Foreskin keratinocyte (primary cell): ENCODE measurements at places on chromosomes 5 and 9. TPM values are rescaled to one million over a fixed set of nuclear protein-coding genes. Genes with fewer than 3 reads are reported as not detected.

Gene IRX2
- total RNA-seq, result 18.2 and 19.5 TPM in 2 replicates

- DNase-seq, result peak; percentile 79
These were observed 136.8 kb downstream of the C5orf15 start for GRCh38 chr5:133831491-133832224.

DNA sequence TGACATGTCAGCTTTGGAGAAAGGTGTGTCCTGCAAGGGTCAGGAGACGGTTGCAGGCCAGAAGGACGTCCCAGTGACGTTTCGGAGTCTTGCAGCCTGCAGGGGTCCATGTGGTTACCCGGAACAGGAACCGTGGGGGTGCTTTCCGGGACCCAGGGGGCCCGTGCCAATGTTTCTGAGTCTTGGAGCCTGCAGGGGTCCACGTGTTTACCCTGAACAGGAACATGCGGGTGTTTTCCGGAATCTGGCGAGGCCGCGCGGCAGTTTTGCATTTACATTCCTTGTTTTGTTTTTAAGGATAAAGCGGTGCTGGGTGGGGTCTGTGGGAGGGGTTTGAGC lies 30.6 kb downstream of the NKD2 start:
- no peak for DNase-seq

Gene TPPP
- 0.14 and 0.44 TPM in 2 replicates for total RNA-seq

Gene PITX1
- 0.56 and 0.99 TPM in 2 replicates for total RNA-seq

GRCh38 chr5:173236531-173237142 lies 1.6 kb upstream of the NKX2-5 start:
- no peak for DNase-seq

DNA sequence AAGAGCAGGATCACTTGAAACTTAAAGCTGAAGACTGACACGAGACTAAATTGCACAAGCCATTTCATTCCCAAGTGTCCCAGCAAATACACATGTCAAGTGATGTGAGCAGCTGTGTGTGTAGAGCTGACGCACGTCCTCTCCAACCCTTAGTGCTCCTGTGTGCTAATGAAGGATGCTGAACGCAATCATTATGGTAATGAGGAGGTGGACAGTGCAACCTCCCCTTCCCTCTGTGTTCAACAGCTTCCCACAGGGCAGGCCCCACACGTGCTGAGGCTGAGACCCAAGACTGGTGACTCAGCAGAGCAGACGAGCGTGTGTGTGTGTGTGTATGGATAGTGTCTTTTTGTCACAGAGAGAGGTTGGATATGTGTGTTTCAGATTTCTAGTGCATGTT lies 702.1 kb downstream of the SEMA5A start:
- no peak for DNase-seq

- no peak for DNase-seq
These were observed 180.9 kb downstream of the ZNF462 start for GRCh38 chr9:107043886-107044285.

GRCh38 chr5:68554571-68555279 lies 339.2 kb downstream of the PIK3R1 start:
- no peak for DNase-seq

Gene STKLD1
- total RNA-seq, result 0.24 and 0.49 TPM in 2 replicates

Gene BTNL8
- total RNA-seq, result not detected in 2 replicates

Gene BARHL1
- not detected in 2 replicates for total RNA-seq

DNA sequence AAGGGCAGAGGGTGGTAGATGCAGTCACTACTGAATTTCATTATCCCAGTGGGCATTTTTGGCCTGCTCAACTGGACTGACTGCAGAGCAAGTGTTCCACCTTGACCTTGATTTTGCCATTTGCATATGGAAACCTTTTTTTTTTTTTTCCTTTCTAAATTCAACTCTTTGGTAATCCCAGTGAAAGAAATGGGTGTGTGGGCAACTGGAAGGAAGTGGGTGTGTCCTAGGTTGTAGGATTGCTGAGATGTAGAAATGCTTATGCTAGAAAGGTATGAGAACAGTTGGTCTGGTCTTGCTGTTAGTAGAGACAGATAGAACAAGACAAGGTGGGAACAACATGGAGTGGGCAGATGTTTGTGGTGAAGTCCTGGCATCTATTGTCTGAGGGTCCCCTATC lies 7.8 kb upstream of the IL12B start:
- no peak for DNase-seq

DNA sequence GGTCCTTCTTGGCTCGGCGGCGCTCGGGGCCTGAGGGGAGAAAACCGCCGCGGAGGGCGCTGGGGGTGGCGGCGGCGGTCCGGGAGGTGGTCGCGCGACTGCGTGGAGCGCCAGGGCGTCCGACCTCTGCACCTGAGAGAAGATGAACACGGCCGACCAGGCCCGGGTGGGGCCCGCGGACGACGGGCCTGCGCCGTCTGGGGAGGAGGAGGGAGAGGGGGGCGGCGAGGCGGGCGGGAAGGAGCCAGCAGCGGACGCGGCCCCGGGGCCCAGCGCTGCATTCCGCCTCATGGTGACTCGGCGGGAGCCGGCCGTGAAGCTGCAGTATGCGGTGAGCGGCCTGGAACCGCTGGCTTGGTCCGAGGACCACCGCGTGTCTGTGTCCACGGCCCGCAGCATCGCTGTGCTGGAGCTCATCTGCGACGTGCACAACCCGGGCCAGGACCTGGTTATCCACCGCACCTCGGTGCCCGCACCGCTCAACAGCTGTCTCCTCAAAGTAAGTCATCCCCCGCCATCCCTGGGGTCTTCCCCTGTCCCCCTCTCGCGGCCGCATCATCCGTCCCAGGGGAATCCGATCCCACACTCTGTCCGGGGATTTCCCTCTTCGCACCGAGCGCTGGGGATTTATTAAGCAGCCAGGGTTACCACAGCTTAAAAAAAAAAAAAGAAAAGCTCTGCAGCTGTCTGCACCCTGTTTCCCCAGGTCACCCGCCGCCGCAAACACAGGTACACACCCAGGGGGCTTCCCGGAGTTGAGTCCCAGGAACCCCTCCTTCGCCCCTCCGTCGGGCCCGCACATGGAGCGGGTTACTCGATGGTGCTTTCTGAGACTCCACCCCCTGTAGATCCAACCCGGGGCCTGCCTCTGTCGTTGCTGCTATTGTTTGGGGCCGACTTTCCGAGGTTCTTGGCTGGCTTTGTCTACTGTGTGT lies at the start of gene GTF3C4:
Gene GTF3C4, plus strand, starts transcription at position 8 of the 935 bp plus-strand sequence. Its CDS starts 135 bp downstream, at position 143.
- no peak for DNase-seq

- no peak for DNase-seq
These were observed 17.3 kb downstream of the CMBL start for GRCh38 chr5:10290438-10290837.

- DNase-seq, result no peak
These were observed 35.4 kb downstream of the ELAVL2 start for GRCh38 chr9:23790351-23791260.

GRCh38 chr5:107551088-107551487 lies 119.6 kb downstream of the EFNA5 start:
- no peak for DNase-seq

DNA sequence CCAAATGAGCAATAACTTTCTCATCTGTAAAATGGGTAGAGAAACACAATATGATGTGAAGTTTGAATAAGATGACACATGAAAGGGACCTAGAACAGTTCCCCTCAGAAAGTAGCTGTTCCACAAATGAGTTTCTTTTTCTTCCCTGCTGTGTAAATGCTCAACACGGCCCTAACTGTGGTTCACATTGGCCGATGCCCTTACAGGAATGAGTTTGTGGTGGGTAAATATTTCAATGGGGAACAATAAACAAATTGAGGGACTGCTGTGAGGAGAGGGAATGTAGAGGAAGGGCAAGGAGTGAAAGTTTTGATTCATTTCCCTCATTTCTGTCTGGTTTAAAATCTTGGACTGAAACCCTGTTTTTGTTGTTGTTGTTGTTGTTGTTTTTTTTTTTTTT lies 12.8 kb downstream of the C6 start:
- no peak for DNase-seq

Gene TBC1D2
- 76.8 and 85.0 TPM in 2 replicates for total RNA-seq

- peak; percentile 69 for DNase-seq
These were observed 8.6 kb upstream of the PSAT1 start for GRCh38 chr9:78288214-78288892.

DNA sequence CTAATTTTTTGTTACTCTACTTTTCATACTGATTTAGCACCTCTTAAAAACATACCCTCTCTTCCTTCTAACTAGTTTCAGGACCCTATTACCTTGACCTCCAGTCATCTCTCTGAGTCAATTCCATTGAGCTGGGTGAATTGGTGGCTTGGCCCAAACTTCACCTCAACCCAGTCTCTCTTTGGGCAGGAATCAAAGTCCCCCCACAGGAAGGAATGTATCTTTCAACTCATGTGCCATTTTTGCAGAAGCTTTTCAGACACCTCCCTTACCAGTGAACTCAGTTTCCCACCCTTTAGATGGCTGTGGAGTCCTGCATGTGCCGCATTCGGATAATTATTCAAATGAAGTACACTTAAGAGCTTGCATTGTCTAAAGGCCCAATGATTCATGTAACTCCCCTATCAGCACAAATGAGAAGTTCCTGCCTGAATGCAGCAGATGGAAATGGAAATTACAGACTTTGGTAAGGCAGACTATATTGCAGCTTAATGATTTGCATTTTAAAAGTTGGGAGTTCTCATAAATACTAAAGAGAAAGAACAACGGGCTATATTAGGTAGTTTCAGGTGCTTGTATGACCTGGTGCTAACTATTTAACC lies 693.5 kb downstream of the PTPRD start:
- DNase-seq, result no peak

DNA sequence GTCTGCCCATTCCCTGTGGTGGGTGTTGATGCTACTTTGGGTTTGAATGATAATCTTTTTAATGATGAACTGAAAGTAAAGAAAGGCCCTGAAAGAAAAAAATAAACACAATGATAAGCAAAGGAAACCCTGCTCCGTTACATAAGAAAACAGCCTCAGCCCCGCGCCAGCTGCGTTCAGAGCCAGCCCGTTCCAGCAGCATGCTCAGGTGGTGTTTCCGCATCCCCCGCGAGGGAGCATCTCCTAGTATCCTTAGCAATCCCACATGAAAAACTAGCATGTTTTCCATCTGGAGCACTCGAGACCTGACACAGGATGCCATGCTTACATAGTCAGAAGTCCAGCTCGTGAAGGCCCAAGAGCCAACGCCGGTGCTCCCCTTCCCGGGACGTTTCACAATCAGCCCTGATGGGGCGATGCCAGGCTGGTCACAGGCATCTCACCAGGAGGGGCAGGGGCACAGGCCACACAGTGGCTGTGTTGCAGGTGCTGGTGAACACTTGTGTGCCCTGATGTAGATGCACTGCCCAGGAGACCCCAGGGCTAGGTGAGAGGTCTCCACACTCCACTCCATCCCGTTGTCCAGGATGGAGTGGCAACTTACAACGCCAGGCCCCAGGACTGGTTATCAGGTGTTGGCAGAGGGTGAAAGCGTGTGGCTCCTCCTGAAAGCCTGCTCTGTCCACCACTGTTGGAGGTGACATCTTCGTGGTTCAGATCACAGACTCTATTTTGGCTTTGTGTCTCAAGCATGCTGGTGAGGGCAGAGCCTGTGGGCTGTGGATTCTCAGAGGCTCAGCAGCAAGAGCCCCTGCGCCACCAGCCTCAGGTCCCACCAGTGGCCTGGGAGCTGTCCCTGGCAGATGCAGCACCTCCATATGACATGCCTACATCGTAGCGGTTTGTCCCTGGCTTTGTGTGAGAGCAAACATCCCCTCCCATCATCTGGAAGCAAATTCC lies 246.8 kb upstream of the IRX1 start:
- DNase-seq, result no peak

Gene ABL1
- total RNA-seq, result 34.1 and 35.0 TPM in 2 replicates

Gene ANKRD34B
- not detected in 2 replicates for total RNA-seq

DNA sequence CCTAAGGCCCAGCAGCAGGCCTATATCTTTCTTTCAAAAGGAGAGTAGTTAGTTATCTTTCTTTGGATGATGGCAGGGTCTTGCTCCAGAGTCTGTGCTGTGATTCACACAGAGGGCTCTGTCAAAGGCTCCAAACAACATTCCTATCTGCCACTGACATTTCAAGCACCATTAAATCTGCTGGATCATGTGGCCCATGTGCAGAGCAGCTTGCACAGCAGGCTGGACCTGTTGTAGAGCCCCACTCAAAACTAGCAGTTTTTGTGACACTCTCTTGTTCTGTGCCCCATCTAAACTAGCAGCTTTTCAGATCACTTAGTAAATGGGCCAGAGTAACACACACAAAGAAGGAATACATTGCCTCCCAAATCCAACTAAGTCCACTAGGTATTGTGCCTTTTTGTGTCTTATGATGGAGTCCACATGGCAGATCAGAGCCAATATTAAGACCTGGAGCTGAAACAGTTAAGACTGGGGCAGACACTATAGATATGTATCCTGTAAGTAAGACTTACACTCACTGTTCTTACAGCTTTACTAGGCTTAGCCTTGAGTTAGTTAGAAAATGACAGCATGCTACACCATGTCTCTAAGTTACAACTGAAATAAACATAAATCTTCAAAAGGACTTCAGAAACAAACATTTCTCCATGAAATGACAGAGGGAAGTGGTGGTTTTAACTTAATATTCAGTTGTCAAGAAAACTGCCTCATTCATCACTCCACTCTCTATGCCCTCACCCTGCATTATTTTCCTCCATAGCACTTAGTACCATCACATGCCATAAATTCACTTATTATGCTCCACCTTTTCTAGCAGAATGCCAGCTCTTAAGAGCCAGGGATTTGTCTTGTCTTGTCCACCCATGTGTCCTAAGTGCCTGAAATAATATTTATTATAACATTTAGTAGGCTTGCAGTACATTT lies 400.9 kb downstream of the RAB3C start:
- DNase-seq, result no peak

DNA sequence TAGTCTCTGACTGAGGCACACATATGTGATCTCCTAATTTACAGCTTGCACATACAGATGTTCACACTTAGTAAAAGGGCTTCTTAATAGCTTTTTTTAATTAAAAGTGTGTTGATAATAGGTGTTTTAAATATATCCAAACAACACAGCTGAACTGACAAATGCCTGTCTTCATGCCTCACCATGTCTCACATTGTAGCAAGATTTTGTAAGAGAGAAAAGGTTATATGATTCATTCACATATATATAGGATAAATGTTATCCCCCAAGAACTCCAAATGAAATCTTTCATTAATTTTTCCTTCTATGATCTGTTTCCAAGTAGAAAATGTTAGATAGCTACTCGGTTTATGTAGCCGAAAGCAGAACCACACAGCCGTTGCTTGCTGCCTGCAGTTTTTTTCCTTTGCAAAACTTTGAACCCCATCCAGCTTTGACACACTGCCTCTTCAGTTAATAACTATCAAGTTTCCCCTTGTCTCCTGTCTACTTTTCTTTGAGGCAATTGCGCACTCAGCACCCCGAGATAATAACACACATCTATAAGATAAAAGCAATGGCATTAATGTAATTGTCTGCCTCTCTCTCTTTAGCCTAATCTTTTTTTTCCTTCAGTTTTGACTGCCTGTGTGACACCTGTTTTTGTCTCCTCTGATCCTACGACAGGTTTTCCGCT lies 299.2 kb downstream of the BNC2 start:
- DNase-seq, result peak; percentile 9

Gene SURF4
- 215 and 233 TPM in 2 replicates for total RNA-seq
